CD8-positive, alpha-beta T cell (primary cell): ENCODE measurements at places on chromosomes 5 and 9.

GRCh38 chr5:179342577-179342976, 2.7 kb downstream of the ADAMTS2 start:
- DNase-seq: no peak

DNA sequence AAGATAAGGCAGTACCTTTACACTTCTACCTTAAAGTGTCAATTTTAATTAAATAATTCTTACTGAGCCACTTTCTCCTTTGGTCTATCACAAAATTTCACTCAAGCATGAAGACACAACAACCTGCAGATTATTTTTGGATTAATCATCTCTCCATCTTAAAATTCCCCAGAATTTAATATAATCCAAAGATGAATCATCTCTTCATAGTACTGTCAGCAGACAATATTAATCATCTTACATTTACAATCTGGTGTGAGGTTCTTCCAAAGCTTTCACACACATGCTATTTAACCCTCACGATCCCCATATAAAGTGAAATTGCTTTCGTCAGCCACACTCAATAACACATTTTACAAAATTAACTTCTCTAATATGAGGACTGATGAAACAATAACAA, 43.0 kb downstream of the LHFPL2 start:
- DNase-seq: no peak

DNA sequence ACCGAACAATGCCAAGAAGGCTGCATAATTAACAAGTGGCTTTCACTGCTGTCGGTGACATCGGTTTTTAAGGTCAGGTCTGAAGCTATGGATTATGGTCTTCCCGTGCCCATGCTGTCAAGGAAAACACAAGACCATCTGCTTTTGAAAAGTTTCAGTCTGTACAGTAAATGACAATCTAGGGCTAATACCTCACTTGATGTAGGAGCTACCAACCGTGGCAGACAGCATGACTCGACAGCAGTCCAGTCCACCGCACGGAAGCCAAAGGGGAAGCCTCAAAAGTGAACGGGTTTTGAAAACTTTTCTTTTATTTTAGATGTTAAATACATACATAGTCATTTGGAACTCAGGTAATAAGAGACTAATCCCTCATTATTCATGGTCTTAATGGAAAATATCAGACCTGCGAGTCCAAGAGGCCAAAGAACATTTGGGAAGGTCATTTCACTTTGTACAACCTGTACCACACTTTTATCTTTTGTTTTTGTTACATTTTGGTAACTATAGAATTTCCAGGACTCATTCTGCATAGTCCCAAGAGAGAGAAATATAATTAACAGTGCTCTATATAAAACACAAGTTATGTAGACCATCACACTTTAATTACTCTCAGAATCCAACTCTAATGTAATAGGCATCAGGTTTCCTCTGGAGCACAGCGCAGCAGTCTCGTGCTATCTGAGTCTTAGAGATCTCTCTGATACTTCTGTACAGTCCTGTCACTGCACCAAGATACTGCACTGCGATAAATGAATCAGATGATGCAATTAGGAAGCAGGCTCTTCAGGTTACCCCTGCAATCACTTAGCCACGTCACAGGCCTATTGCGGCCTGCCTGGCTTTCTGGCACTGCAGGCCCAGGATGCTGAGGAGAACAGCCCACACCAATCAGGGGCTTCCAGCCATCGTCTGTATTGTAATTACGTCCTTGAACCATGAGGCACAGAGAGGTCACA, 184.9 kb downstream of the FANCC start:
- no peak for DNase-seq

GRCh38 chr5:96297867-96298266, 135.2 kb downstream of the PCSK1 start:
- DNase-seq: no peak

DNA sequence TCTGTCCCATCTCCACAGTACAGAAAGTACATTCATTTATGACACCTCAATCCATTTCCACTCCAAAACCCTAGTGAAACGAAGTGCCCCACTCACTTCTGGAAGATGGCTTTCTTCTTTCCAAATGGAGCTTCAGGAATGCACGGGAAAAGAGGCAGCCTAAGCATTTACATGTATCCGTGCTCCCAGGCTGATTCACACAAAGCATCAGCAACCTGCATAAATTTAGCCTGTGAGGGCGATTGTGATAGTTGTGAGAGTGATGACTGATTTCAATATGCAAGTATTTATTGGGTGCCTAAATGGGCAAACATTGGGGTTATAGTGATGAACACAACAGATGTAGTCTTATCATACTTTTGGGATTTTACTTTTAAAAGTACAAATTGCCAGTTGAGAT, 86.6 kb downstream of the PLPPR1 start:
- DNase-seq: no peak

DNA sequence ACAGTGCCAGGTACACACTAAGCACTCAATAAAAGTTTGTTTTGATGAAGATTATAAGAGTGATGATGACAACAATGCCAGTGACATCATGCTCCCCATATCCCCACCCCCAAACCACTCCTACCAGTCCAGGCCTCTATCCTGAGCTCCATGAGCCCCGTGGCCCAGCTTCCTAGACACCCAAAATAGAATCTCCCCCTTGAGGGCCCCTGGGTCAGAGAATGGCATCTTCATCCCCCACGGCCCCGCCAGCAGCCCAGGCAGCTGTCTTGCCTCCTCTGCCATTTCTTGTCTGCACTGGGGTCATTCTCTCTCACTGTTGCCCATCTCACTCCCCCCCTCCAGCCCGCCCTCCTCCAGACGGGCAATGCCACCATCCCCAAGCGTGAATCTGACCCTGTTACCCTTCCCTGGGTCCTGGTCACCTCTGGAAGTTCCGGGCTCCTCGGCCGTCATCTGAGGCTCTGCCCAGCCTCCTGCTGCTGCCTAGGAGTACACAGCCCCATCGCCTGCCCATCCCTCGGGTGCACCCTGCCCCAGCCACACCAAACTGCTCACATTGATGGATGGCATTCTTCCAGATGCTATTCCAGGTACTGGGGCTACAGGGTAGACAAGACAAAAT, 76.8 kb upstream of the LMX1B start:
- DNase-seq: no peak

DNA sequence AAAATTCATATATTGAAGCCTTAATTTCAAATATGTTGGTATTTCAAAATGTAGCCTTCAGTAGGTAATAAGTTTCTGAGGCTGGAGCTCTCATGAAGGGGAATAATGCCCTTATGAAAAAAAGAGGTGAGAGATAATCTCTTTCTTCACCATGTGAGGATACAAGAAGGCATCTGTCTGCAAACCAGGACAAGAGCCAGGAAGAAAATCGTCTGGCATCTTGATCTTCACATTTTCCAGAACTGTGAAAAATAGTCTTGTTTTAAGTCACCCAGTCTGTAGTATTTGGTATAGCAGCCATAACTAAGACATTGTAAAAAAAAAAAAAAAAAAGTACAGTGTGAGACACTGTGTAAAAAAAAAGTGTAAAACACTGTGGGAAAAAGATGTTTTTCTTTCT, 768.9 kb downstream of the TAF11L14 start:
- DNase-seq: no peak

GRCh38 chr9:129939431-129939830, 103.6 kb downstream of the FNBP1 start:
- DNase-seq: no peak

DNA sequence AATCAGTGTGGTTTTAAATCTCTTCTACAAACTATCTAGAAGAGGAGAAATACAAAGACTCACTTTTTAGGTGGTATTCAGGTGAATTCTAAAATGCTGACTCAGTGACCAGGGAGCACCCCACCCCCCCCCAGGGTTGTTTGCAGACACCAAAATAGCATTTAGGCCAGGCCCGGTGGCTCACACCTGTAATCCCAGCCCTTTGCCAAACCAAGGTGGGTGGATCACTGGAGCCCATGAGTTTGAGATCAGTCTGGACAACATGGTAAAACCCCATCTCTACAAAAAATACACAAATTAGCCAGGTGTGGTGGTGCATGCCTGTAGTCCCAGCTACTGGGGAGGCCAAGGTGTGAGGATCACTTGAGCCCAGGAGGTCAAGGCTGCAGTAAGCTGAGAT, 119.0 kb upstream of the LMX1B start:
- DNase-seq: no peak

GRCh38 chr5:159779481-159779880, 136.8 kb upstream of the ADRA1B start:
- no peak for DNase-seq

DNA sequence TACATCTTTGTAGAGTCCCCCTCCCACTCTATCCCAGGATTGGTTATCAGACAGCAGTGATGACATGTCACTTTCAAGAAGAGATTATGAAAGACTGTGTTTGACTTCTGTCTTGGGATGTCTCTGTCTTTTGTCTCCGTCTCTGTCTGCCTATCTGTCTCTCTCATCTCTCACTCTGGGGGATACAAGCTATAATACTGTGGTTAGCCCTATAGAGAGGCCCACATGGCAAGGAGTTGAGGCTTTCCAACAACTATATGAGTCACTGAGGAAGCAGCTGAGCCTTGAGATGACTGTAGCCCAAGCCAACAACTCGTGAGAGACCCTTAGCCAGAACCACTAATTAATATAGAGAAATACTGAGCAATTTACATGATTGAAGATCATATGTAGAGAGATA, 284.8 kb downstream of the PDE4D start:
- no peak for DNase-seq

DNA sequence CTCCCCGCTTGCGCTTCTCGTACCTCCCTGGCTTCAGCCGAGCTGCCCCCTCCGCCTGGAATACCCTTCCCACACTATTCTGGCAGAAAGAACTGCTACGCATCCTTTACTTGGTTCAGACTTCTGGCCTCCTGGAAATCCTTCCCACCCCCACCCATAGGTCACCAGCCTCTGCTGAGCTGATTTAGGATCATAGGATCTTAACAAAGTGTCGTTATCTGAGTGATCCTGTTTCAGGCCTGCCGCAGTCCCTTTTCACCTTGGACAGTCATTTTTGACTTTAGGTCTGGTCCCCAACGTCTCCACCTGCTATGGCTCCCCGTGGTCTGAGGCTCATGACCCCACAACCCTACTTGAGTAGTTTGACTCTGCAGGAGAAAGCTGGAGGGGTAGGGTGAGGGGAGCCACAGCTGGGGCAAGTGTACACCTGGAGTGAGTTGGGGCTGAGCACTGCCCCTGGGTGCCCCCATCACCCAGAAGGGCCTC, 27.3 kb downstream of the EGR1 start:
- DNase-seq: no peak

- no peak for DNase-seq
These were observed 335.3 kb downstream of the DIRAS2 start for GRCh38 chr9:90307167-90307833.

- no peak for DNase-seq
These were observed 258.0 kb downstream of the TLE4 start for GRCh38 chr9:79829566-79830302.

- no peak for DNase-seq
These were observed 158.8 kb upstream of the SPEF2 start for GRCh38 chr5:35458824-35459207.

GRCh38 chr5:149362541-149362940, 4.7 kb downstream of the PCYOX1L start:
- no peak for DNase-seq

DNA sequence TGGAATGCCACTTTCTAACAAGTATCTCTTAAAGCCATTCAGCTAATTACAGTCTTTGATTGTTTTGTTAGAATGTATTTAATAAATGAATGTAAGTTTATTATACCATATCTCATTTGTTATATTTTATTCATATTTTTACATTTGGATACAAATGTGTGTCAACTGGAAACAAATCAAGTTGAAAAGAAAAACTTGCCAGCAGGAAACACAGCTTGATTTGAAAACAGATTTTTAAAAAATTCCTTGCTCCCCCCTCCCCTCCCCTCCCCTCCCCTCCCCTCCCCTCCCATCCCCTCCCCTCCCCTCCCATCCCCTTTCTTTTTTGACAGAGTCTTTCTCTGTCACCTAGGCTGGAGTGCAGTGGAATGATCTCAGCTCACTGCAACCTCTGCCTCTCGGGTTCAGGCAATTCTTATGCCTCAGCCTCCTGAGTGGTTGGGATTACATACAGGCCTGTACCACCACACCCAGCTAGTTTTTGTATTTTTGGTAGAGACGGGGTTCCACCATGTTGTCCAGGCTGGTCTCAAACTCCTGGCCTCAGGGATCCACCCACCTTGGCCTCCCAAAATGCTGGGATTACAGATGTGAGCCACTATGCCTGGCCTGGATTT, 227.6 kb downstream of the WDR70 start:
- no peak for DNase-seq

GRCh38 chr9:99143655-99144054, 38.7 kb downstream of the TGFBR1 start:
- DNase-seq: no peak

DNA sequence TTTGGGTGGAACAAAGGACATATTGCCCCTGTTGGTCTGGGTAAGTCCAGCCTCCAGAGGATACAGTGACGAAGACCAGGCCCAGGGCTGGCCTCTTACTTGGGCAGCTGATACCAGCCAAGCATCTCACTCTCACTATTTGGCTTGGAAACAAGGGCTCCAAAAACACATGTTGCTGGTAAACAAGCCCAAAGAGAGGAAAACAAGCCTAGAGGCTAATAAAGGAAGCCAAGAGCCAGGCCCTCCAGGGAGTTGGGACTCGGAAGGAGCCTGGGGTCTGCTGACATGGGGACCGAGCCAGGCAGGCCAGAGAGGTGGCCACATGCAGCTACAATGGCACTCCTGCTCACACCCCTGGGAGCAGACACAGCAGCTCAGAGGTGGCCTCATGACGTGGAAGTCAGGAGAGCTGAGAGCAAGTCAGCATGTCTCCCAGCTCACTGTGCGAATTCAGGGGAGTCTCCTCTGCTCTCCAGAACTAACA, 5.7 kb downstream of the SPARC start:
- no peak for DNase-seq

DNA sequence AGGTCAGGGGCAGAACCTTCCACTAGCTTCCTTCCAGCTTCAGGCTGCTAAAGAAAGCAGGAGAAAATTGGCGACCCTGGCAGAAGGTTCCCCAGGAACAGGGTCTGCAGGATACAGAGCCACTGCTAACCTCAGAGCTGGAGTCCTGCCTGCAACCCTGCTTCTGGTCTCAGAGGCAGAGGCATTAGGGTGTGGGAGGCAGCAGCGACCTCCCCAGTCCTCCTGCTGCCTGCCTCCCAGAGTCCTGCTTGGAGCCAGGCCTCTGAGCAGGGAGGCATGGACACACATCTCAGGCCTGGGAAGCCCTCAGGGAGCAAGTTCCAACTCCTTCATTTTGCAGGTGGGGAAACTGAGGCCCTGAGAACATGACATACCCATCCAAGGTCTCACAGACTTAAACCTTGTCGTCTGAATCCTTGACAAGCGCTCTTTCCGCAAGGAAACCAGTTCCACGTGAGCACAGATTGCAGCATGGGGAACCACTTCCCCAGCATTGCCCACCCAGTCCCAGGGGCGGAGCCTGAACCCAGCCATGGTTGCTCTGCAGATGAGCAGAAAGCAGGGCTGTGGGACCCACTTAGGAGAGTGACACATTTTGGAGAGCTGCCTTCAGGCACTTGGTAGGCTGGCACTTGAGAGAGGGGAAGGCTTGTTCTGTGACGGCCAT, 28.2 kb upstream of the HAND1 start:
- DNase-seq: no peak

GRCh38 chr5:150208187-150209098, 18.6 kb downstream of the SLC6A7 start:
- no peak for DNase-seq

GRCh38 chr9:79741381-79741780, 169.6 kb downstream of the TLE4 start:
- no peak for DNase-seq
